ENCODE measurements at places on chromosomes 5 and 9.

- no peak for DNase-seq
Observed at GRCh38 chr9:88535226-88536022, 446 bp downstream of the NXNL2 start.

DNA sequence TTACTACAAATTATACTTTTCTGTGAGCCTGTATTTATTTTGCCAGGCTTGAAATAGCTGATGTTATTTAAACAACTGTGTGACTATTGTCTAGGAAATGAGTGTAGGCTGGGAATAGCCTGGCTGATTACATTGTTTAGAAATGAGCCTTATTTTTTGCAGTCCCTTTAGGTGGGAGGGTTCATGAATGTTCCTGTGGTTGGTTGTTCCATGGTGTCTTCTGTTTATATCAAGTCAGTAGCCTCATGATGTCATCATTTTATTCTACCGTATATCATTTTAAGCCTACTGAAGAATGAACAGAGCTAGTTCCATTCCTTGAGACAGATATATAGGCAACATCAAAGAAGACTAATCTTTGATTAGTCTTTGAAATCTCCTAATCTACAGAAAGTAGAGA is 53.1 kb downstream of the MAP1B start:
- DNase-seq, result no peak

DNA sequence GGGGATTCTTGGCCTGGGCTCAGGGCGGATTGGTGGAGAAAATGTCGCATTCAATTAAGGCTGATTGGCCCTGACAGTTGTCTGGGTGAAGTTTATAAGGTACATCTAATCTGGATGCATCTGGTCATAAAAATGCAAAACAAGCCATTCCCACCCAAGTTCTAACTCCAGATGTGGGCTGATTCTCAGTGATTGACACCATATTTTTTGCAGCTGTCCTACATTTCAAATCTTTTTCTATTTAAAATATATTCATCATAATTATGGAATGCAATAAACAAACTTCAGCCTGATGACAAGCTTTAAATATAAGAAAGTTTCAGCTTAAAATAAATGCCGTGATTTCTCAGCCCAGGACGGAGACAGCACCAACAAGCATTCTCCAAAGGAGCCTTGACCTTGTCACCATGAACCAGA is 146.4 kb upstream of the SMIM23 start:
- no peak for DNase-seq

GRCh38 chr5:124698770-124699169 is 47.7 kb downstream of the ZNF608 start:
- no peak for DNase-seq

GRCh38 chr9:61666849-61667371 is 477.1 kb downstream of the SPATA31A7 start:
- no peak for DNase-seq

- DNase-seq, result peak; percentile 8
Observed at GRCh38 chr5:122183098-122183787, 53.9 kb downstream of the ZNF474 start.

DNA sequence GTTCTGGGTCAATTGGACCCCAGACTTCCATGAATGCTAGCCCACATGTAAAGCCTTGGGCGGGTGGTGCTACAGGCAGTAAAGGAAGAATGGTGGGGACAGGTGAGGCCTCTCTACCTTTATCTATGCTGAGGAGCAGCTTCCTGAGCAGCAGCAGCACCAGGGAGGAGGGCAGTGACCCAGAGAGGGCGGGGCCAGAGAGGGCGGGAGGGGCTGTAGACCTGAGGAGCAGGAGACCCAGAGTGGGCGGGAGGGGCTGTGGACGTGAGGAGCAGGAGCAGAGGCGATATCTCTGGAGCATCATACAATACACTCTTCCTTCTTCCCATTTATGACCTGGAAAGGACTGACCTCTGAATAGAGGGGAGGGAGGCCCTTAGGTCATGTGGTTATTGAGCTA is 165.9 kb downstream of the MTRR start:
- DNase-seq, result no peak

DNA sequence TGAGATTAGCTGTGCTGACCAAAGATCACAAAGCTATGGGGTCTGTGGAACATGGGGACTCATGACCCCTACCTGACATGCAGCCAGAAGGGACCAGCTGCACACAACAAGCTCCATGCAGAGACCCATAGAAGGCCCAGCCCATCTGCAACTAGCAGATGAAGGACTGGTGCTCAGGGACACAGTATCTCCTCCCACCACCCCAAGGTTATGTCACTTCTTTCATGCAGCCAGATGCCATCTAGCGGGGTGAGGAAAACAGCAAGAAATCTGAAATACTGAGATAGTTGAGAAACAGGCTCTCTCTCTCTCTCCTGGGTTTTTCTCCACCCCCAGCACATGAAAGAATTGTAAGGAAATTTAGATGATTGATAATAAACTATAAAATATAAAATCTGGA is 161.3 kb upstream of the DAPK1 start:
- no peak for DNase-seq

DNA sequence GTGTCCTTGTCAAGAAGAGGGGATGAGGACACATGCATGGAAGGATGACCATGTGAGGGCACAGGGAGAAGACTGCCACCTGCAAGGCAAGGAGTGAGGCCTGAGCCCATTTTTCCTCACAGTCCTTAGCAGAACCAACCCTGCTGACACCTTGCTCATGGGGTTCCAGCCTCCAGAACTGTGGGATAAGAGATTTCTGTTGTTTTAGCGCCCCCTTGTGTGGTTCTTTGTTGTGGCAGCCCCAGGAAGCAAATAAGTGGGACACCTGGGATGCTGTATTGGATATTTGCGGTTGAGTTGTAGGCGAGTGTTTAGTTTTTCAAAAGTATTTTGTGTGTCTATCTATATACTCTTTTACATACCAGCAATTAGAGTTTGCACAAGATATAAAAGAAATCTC is 206.4 kb downstream of the NXNL2 start:
- no peak for DNase-seq

- no peak for DNase-seq
Observed at GRCh38 chr5:92147266-92147665, 764.1 kb upstream of the ARRDC3 start.

DNA sequence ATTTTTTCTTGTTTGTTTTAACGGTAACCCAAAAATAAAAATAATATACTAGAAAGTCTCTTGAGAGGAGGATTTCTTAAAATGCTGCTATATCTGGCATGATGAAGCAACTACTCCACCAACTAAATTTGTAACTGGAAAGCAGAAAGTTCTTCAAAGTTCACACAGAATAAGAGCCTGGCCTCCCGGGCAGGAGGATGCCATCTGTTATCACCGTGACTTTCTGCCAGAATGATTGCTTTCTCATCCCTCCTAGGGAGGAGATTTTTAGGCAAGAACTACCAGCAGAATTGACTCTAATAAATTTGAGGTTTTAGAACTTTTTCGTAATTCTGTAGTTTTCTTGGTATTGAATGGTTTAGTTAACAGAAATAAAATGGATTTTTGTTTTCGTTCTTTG is 464.6 kb upstream of the ACTBL2 start:
- no peak for DNase-seq

GRCh38 chr9:112224401-112225289 is 49.5 kb upstream of the SUSD1 start:
- no peak for DNase-seq

- DNase-seq, result peak; percentile 60
Observed at GRCh38 chr9:115591584-115591984, 473.6 kb upstream of the TNC start.

DNA sequence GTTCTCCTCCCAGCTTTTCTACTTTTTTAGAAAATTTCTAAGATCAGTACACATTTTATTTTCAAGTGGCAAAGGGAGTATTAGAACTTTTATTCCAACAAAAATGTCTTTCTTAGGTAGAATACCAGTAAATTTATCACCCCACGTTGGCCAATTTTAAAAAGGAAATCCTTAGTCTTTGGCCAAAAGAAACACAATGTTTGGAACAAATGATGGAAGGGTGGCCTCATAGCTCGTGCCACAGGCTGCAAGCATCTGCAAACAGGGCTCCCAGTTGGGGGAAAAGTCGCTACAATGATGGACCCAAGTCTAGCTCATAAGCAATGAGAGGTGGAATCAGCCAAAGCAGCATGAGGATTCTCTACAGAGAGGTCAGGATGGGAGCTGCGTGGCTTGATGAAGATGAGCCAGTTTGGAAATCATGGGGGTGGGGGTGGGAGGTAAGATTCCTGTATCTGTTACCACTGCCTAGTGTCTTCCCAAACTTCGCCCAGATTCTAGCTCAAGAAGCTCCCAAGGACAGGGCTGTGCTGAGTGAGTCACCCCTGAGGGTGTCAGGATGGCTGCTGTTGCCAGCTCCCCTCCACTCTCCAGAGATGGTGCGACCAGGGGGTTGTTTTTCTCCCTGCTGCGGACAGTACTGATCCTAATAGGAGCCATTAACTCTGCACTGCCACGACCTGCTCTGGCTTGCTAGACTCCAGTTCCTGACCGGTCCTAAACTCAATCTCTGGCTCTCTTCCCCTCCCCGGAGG is 75.6 kb downstream of the DCP2 start:
- DNase-seq, result no peak

- peak; percentile 22 for DNase-seq
Observed at GRCh38 chr9:87259543-87260518, 237.8 kb upstream of the DAPK1 start.

DNA sequence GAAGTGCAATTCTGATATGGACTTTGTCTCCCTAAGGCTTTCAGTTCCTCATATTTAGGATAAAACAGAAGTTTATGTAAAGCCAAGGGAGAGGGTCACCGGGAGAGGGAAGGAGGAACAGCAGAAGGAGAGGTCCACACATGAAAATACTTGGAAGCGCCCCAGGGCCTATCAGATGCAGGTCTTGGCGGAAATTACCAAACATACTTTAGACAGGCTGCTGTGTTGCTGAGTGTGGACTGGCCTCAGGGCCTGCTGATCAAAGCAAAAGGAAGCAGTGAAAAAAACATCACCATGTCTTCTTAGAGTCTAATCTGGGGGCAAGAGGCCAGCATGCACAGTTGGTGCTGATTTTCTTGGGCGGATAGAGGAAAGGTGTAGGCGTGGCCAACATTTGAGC is 14.1 kb upstream of the NTRK2 start:
- no peak for DNase-seq

- DNase-seq, result no peak
Observed at GRCh38 chr9:130932255-130933079, 6.6 kb downstream of the FIBCD1 start.

- no peak for DNase-seq
Observed at GRCh38 chr9:109600142-109600541, 102.0 kb upstream of the PTPN3 start.

- DNase-seq, result no peak
Observed at GRCh38 chr5:137880313-137880712, 8.9 kb upstream of the PKD2L2 start.

- no peak for DNase-seq
Observed at GRCh38 chr9:112820881-112821280, 69.8 kb downstream of the SLC46A2 start.

DNA sequence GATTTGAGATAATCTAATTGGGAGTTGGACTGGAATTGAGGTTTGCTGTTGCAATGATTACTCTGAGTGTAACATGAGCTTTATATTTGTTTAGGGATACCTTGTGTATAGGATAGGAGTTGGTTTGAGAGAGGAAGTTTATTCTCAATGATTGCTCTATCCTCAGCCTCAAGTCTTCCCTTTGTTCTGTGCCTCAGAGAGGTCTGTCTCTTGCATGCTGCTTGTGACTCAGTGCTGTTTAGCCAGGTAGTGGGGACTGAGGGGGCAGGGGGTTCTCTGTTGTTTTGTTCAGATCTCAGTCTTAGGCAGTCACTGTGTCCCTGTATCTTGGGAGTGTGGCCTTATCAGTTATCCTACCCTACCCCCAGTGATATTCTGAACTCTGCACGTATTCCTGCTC is 192.1 kb downstream of the SPATA31D1 start:
- DNase-seq, result peak; percentile 2

GRCh38 chr5:142325725-142326479 is 1.1 kb upstream of the SPRY4 start:
- DNase-seq, result no peak

- no peak for DNase-seq
Observed at GRCh38 chr5:175214152-175214551, 229.8 kb downstream of the DRD1 start.

- DNase-seq, result no peak
Observed at GRCh38 chr5:98776066-98776705, 2.7 kb downstream of the RGMB start.

DNA sequence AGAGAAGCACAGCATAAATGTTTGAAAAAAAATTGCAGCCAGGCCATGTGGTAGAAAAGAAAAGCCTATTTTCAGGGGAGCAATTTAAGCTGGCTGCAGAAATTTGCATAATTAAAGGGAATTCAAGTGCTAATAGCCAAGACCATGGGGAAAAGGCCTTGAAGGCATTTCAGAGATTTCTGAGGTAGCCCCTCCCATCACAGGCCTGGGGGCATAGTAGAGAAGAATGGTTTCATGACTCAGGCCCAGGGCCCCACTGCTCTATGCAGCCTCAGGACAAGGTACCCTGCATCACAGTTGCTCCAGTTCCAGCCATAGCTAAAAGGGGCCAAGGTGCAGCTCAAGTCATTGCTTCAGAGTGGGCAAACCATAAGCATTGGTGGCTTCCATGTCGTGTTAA is 1416.0 kb downstream of the EFNA5 start:
- no peak for DNase-seq

DNA sequence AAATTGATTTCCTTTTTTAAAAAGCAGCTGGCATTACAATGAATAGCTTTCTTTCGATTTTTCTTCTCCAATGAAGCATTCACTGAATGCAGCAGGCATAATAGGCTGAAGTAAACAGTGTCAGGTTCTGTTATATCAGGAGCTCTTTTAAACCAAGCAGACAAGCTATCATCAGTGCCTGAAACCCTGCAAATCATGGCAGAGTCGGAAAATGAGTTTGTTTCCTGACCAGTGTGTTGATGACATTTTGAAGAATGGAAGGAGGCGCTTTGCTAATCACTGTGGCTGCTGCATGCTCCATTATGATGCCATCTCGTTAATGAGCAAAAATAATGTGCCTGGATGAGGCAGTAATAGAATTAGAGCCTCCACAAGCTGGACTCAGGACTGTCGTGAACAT is 284.5 kb downstream of the ZNF608 start:
- no peak for DNase-seq

DNA sequence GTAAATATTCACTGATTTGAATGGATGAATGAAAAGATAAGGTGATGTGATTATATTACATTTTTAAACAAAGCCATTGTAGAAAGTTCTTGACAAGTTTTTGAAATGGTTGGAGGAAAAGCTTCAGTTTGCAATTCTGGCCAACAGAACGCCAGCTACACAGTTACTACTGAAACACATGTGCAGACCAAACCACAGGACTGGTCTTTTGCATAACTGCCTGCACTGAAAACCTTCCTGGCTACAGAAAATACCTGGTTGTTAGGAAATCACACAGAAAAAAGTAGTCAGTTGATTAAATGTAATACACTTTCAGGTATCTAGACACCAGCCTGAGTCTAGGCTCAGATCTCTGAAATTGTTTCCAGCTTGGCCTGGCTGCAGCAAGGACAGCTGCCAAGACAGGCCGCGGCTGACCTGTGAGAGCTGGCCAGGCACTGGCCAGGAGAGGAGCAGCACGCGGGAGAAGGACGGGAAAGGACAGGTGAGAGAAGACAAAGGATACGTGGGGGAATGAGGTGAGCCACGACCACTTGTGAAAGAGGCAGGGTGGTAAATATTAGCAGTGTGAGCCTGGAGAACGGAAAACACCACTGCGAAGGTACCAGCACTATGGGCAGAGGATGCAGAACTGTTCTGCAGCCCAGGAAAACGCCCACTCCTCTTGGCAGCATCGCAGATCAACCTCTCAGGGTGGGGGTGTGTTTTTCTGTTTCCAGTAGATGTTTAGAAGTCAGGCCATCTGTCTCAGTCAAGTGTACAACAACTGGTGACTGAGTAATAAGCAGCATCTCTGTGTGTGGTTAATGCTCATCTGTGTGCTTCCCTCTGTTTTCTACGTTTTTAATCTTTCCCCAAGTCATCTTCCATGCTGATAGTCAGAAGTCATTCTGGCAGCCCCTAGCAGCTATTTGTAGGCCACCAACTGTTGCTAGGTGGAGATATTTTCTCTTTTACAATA is 137.4 kb downstream of the SCAMP1 start:
- peak; percentile 23 for DNase-seq

All from NCI-H526 treated with DMSO at 0.1 percent for 48 hours (cell line).